ENCODE measurements at places on chromosomes 12 and 14.

- no peak for DNase-seq
These were observed 17.0 kb downstream of the ZDHHC22 start for GRCh38 chr14:77124345-77125280.

DNA sequence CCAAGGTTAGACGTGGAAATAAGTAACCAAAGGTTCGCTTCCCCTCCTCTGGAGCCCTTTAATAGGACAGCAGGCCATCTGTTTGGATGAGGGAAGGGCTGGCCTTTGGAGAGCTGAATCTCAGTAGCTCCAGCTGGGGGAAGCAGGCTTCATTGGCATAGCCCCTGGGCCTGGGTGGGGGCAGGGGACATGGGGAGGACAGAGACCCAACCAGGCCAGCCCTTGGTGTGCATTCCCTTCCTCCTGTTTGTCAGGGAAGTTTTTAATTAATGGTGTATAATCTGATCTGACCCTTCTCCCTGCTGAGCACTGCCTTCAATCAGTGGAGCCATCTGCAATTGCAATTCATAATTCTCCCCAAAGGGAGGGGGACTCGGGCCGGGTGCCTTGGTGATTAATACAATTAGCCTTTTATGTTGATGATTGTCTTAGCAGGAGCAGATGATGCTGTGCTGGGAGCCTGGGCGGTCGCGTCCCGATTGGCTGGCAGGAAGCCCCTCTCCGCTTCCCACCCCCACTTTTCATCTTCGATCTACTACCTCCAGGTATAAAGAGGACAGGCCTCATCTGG lies 6.4 kb downstream of the AQP6 start:
- peak; percentile 41 for DNase-seq

- DNase-seq, result no peak
These were observed 22.2 kb downstream of the AGAP2 start for GRCh38 chr12:57716305-57716704.

DNA sequence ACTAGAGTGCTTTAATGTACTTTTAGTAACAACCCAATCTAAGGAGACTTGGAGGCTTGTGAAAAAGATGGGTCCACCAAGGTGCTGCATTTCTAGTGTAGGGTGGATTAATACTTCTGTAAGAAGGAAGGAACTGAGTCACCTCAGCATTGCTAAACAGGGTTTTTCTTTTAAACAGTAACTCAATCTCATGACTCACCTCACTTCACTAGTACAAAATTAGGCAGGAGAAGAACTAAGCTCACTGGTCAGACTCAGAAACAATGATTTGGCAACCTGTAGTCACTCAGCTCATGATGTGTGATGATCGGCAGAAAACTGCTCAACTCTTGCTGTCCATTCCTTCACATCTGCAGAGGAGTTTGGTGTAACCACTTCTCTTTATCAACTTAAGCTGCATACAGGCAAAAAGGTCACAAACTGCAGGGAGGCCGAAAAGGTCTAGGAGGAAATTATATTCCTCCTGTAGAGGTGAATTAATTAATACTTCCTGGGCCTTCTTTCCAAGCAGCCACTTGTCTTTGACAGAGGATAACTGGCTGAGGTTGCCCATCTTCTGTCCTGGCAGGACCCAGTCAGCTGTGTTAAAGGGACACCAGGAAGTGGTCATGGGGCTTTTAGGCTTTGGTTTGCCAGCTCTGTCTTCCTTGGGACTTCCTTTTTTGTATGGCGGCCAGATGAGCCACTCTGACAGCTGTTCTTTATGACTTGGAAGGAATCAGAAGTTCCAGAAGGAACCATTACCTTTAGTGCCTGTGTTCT lies 466.9 kb downstream of the FUT8 start:
- no peak for DNase-seq

DNA sequence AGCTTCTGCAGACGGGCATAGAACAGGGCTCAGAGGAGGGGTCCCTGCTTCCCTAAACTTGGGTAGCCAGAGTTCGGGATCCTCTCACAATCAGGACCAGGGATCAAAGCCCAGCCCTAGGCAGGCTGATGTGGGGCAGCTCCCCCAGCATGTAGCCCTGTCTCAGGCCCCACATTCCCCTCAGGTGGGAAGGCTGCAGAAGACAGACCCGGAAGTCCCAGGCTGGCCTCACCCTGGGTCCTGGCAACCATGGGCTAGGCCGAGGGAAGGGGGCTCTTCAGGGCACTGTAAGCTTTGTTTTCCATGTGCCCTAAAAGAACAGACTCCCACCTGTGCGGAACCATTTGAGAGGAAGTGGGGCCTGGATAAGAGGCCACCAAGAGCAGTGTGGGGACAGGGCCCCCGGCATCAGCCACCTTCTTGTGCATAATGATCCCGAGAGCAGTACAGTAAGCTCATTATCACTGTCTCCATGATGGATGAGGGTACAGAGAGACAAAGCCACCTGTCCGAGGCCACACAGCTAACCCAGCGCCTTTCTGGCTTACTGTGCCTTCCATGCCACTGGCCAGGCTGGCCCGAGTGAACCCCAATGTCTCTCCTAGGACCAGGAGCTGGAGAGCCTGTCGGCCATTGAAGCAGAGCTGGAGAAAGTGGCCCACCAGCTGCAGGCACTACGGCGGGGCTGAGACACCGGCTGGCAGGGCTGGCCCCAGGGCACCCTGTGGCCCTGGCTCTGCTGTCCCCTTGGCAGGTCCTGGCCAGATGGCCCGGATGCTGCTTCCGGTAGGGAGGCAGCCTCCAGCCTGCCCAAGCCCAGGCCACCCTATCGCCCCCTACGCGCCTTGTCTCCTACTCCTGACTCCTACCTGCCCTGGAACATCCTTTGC lies 11.5 kb downstream of the CHGA start:
- DNase-seq, result no peak

GRCh38 chr14:96470331-96470730 lies 31.9 kb upstream of the PAPOLA start:
- DNase-seq, result no peak

DNA sequence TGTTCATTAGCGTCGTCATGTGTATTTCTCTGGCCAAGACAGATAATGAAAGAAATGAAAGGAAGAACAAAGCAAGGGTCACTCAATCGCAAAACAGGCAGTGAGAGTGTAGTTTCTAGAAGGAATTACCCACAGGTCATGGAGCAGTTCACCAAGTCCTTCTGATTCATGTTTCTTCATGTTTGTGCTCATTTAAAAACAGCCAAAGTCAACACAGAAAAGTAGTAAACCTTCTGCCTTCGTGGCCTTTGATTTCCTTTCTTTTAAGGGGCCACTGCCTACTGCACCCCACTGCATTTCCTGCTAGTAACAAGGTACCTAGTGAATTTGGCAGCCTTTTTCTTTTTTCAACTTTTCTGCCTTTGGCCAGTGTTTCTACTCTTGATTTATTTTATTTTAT lies 75.1 kb downstream of the KCNK13 start:
- no peak for DNase-seq

DNA sequence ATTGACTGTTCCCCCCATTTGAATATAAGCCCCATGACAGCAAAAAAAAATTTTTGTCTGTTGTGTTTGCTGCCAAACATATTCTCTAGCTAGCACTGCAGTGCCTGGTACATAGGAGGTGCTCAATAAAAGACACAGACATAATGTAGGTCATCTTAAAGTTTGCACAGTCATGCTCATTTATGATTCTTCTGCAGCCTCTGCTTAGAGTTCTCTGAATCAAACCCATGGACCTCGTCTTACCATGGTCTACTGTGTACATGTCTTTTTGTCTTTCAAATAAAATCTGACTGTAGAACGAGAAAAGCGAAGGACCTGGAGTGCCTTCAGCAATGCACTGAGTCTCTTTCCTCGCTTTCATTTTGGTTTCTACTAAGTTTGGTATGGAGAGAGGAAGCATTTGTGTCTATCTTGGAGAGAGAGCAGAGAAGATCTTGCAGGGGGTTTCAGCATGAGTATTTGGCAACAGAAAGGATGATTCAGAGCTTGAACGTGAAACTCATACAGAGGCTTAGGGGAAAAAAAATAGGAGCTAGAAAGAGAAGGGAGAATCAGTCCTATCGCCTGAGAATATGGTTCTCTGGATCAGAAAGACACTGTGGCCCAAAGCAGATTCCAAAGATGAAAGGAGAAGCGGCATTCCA lies 38.8 kb upstream of the TMCC3 start:
- DNase-seq, result no peak

DNA sequence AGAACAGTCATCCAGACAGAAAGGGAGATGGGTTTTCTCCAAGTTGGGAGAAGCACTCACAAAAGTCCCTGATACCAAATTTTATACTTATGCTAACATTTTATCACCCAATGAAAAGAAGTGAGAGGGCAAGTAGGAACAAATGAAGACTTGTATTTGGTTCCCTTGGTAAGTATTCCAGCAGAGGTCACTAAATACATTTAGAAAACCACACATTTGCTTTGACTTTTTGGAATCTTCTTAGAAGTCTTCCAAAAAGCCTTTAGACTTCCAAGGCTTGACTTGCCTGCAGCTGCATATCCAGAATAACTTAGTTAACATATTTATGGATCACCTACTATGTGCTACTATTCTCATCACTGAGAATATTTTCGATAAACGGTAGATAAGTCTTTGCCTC lies 3.1 kb upstream of the GYS2 start:
- DNase-seq, result no peak

GRCh38 chr12:112828541-112828940 lies 37.0 kb downstream of the RPH3A start:
- no peak for DNase-seq

DNA sequence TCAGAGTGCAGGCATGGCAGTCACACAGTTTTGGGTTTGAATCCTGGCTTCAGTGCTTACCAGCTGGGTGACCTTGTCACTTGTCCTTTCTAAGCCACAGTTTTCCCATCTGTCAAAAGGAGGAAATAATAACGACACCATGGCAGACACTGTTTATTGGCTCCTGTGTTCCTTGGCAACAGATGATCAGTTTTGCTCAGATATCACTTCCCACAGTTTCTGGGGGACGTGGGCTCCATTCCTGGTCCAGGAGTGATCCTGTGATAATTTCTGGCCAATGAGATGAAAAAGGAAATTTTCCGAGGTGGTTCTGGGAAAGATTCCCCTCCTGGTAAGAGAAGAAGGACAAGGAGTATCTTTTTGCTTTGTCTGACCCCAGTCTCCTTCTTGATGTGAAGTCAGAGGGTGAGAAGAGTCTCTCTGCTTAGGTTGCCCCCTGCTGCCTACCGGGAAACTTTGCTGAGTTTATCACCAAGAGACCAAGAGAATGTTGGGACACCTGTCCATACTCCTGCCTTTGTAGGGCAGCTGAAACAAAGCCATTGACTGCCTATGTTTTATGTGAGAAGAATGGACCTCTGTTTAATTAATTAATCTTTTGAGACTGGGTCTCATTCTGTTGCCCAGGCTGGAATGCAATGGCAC lies 178.9 kb upstream of the NRXN3 start:
- peak; percentile 8 for DNase-seq

- DNase-seq, result no peak
These were observed 30.9 kb downstream of the GRIN2B start for GRCh38 chr12:13950502-13950901.

DNA sequence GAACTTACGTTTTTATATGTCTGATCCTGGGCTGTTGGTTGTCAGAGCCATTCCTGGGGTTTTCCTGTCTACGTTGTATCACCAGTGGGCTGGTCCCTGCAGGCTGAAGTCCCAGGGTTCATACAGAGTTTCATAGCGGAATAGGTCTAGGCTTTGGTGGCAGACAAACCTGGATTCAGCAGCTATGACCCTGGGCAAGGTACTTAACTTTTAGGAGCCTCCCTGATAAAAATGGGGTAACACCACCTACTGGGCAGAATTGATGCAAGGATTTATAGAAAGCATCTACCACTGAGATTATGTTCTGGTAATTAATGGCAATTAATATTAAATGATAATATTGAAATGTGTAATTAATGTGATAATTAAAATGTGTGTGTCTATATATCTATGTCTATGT lies 141.2 kb downstream of the SYNE2 start:
- no peak for DNase-seq

DNA sequence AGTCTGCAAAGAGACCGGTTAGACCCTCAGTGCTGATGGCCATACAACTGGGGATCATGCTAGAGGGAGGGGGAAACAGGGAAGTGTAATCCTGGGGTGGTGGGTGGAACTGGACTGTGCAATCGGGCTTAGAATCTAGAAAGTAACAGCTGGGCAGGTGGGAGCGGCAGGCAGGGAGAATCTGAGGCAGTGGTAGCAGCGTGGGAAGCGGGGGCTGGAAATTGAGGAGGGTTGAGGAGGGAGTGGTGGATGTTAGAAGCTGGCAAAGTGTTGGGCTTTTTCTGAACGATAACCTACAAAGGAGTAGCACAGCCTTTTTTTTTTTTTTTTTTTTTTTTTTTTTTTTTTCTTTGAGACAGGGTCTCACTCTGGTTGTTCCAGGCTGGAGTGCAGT lies 3.1 kb upstream of the IGFBP6 start:
- DNase-seq, result no peak

- DNase-seq, result no peak
These were observed 3.6 kb upstream of the FOS start for GRCh38 chr14:75274899-75275569.

DNA sequence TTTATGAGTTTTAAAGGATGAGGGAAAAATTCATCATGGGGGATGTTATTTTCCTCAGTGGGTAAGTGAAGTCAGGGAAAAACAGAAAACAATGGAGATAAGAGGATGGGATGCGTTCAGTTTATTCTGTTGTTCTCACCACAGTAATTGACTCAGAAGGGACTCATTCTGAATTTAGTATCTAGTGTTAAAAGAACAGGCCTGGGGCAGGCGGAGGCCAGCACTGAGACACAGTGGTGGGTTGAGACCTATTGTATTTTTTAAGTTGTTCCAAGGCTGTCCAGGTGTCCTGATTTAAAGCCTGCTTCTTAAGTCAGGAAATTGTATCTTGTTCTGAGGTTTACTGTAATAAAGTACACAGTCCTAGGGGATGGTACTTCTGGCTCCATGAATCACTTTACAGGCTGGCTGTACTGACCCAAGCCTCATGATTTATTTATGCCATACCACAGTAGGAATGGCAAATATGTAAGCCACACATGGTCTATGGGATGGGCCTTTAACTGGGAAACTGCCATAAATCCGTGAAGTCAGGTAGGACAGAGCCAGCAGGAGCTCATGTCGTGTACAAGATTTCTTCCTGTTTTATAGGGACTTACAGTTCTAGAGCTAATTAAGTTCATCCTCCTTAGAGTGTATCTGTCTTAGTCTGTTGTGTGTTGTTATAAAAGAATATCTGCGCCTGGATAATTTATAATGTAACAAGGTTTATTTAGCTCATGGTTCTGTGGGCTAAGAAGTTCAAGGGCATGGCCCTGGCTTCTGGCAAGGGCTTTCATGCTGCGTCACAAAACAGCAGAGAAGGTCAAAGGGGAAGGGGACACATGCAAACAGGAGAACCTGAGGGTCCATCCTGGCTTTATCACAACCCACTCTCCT lies 244.1 kb downstream of the FBXL14 start:
- no peak for DNase-seq

DNA sequence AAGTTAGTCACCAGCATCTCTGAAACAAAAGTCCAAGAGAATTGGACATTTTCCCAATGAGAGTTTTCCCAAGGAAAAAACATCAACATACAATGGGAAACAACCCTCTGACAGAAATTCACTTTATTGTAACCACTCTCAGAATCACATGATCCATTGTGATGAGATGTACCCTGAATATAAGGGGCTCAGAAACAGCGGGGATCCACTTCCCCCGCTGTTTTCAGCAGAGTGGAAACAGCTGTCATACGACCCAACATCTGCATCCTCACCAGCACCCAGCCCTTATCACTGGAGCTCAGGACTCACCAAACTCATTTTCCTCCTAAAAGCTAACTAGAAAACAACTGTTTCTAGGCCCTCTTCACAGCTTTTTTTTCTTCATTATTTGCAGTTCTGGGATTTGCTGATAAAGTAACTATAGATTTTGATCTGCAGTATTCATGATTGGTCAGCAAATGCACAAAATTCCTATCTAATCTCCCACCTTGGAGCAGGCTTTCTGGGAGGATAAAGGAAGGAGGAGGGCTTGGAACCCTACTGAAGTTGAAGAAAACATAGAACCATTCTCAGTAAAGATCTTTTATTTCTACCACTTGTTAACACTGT lies 31.3 kb downstream of the CORO1C start:
- DNase-seq, result no peak
